ENCODE measurements at places on chromosomes 2 and 18.

DNA sequence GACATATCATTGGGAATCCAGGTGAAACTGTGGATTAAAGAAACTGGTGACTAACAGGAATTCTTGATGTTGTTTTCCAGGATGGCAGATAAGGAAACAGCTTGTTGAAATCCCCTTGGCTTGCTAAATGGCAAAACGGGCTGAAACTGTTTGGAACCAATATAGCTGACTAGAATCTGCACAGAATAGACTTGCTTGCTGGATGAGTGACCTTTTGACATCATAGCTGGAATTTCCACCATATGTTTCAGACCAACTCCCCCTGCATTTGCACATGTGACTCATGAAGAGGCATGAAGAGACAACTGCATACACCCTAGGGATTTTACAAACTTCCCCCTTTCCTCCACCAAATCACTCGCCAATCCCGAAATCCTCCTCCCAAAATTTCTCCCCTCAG is 87.7 kb upstream of the LYPD1 start:
- DNase-seq = no peak

- DNase-seq = no peak
Observed at GRCh38 chr18:58805467-58806187, 59.0 kb upstream of the ZNF532 start.

DNA sequence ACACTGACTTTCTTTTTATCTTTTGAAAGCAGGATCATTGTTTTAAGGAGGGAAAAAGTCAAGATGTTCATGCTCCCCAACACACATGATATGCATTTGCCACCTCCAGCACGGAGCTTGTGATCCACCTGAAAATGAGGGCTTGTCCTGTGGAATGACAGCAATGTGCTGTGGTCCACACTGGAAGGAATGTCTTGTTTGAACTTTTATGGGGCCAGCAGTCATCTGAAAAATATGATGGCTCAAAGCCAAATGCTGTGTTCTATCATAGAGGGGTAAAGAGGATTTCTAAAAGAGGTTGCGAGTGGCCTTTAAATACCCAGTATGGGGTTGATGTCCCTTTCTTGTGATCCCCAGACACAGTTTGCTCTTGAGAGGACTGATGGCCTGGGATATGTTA is 226.5 kb upstream of the SPRED2 start:
- no peak for DNase-seq

DNA sequence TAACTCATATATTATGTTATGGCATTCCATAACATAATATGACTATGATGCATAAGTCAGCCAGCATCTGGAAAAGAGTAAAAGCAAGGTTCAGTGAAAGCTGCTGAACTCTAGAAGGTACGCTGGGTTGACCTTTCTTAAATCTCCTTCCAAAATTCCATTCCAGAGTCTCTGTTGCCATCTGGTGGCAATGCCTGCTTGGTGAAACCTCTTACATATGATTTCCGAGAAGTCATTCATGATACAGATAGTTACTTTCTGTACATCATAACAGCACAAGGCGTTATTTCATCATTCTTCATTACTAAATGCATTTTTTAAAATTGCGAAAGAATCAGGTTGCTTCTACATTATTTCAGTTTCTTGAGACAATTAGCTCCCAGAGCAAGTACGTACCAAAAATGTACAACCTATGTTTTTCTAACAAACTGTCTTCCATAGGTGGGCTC is 7.0 kb upstream of the EPG5 start:
- DNase-seq = peak; percentile 94

DNA sequence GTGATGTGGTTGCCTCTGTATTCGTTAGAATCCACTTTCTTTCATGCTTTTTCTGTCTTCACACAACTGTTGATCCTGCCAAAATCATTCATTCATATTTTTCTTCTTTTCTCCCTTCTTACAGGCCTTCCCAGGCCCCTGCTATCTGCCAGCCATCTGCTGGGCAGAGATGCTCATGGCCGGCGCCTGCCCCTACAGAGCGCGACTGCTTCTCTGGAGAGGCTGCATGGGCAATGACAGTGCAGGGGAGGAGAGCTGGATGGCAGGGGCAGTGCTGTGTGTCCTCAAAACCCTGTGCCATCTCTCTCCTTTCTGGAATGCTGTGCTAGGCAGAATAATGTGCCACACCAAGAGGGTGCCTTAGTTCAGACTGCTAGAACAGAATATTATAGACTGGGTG is 125.2 kb downstream of the INHBB start:
- no peak for DNase-seq

DNA sequence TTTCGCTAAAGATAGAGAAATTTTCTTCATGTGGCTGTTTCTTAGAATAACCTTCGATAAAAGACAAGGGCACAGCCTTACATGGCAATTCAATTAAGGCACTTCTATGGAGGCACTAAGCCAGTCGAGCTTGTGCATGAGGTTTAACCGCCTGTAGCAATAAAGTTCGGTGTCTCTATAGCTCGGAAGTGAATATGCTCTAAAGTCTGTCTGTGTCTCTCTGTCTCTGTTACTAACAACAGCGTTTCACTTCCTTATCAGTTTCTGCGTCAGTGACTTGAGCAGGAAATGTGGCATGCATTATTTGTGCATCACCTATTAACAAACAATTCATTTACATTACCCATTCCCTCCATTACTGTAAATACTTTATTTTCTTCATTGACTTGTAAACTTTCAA is 365.1 kb upstream of the NETO1 start:
- DNase-seq = no peak

- no peak for DNase-seq
Observed at GRCh38 chr18:27685807-27686412, 491.0 kb downstream of the CDH2 start.
